Activated gamma-delta T cell treated with Interleukin-2 at 50 U/mL for 16 hours (primary cell): ENCODE measurements at places on chromosomes 4 and X.
A peak's percentile ranks its signal among the peaks of the same experiment; 100 is the strongest.

GRCh38 chr4:123485601-123486000, 89.0 kb downstream of the SPRY1 start:
- DNase-seq: no peak

DNA sequence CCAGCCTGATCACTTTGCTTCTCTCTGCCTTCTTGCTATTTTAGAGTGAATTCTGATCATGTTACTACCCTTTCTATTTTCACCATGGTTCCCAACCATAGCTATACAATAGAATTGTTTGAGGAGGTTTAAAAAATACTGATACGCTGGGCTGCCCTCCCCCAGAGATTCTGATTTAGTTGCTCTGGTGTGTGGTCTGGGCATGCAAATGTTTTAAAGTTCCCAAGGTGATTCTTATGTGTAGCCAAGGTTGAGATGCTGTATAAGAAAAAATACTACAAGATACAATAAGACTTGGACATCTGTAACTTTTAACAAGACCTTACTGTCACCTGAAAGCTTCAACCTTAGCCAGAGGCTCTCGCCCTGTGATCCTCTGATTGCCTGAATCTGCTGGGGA, 22.2 kb upstream of the INTS6L start:
- DNase-seq: no peak

- no peak for DNase-seq
Measured at GRCh38 chr4:139311909-139312308, 9.6 kb upstream of the NDUFC1 start.

- DNase-seq: peak; percentile 80
Measured at GRCh38 chrX:107672955-107673378, 44.7 kb downstream of the PRPS1 start.

- no peak for DNase-seq
Measured at GRCh38 chr4:55178226-55179005, 53.0 kb upstream of the KDR start.

DNA sequence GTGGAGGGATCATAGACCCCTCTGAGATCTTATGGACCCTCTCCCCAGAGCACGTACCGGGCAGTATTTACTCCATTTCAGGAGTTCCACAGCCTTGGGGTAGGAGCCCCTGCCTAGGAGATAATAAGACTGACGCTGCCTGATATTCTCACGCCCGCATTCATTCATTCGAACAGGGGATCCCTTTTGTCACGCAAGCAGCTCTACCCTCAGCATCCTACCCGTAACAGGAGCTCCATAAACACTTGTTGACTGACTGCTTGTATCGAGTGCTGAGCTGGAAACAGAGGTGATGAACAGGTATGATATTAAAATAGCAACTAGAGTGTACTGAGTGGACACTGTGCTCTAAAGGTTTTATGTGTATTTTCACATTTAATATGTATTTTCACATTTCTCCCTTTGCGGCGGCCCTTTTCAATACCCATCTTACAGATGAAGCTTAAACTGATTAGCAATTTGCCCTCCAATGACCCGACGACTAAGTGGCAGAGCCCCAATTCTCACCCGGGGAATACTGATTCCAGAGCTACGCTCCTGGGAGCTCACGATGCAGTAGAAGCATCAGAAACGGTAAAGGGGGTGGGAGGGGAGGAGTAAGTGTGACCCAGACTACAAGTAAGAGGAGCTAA, 888 bp downstream of the RAB28 start:
- DNase-seq: no peak

GRCh38 chr4:152992466-152992865, 56.3 kb downstream of the FHDC1 start:
- no peak for DNase-seq

- no peak for DNase-seq
Measured at GRCh38 chr4:5224340-5224739, 173.1 kb downstream of the STK32B start.

DNA sequence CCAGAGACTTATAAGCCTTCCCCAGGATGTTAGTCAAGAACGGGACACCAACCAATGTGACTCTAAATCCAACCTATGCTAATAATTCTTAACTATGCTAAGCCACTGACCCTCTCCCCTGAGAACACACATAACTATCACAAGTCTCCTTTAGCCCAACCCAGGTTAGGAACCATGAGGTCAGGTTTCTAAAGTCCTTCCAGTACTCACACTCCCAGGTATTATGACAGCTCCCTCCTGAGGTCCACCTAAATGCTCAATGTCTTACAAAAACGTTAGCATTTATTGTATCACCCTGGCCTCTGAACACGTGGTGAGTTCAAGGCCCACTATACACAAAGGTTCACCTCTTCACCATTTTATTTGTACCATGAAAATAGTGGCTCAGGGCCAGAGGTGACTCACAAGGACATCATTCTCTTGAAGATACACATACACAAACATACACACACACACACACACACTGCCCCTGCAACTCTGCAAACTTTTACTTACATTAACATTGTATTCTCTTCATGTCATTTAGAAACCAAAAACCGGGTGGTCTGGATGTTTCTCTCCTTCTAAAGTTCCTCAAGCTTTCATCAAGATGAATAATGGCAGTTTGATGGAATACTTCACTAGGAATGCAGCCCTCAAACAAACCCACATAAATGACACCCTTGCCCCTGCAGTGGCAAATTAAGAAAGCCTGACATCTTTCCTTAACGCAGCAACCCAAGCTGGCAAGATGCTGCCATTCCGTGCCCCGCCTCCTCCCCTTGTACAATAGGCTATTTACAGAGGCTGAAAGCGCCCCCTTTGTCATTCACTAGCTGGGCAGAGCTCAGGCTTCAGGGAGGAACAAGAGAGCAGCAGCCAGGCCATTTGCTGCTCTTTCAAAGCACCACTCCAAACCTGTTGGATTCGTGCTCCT, 17.7 kb downstream of the ACSL1 start:
- DNase-seq: no peak

DNA sequence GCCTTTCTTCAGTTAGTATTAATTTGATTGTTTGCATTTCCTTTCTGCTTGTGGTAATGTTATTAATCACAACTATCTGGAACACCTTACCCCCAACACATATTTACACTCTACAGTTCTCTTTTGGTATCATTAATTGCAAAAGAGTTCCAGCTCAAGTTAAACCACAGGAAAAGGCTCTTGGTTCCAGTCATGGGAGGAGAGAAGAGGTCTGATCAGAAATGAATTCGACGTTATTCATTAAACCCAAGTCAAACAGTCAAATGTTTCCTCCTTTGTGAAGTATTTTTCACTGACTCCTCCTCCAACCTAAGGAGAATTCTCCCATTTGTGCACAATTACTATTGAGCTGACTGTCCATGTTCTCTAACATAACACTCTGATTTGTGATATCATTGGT, 91.4 kb downstream of the SLC39A8 start:
- no peak for DNase-seq

DNA sequence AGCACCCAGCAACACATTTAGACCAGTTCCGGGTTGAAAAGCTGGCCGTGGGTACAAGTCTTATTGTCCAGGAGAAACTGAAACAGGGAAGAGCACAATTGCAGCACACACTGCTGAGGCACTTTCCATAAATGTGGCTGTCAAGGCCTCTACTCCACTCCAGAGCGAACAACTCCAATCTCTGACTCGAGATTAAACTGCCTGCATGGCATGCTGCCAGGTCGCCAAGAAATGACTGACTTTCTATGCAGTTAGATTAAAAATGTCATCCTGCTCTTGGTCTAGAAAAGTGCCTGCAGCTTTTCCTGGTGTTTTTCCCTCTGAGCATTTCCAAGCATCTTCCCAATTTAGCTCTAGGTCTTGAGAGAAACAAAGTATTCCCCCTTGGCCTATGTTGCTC, 260.6 kb upstream of the EMCN start:
- no peak for DNase-seq

DNA sequence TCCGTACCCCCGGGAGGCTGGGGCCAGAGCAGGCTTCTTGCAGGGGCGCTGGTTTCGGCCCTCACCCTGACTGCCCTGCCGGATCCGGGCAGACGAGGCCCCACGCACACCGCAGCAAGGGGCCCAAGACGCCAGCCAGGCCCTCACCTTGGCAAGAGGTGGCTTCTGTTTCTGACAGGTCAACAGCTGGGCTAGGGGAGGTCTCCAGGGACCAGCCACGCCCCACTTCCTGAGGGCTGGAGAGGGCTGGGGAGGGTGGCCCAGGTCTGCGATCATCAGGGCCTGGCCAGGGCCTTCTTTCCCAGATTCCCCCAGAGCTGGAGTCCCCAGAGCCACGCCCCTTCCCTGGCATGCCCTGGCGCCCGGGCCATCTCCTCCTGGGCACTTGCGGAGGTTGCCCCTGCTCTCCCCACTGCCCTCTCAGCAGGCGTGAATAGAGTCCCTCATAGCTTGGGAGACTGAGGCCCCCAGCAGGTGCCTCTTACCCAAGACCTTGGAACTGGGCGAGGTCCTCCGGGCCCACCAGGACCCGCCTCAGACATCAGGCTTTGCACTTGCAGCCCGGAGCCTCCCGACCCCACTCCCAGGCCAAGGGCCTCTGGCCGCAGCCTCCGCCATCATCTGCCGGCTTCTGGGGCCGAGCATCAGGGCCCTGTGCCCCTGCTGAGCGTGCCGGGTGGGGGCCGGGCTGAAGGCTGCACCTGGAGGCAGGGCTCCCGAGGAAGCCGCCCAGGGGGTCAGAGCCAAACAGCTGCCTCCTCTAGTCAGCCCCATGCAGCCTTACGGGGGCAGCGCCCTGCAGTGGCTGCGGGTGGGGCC, 6.3 kb upstream of the FGFR3 start:
- DNase-seq: no peak

DNA sequence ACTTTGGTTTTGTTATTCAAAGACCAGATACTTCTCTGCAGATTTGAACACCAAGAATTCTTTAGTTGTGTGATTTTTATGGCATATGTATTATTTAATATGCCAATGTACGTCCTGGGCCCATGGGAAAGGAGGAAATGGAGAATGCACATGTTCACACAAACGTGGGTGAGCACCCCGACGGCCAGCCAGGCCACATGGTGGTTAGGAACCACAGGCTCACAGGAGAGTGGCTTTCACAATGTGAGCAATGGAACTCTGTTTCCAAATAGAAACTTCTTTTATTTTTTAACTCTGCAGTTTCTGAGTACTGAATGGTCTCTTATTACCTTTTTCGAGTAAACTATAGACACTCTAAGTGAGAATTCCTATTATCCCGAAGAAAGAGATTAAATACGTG, 58.0 kb upstream of the UNC5C start:
- DNase-seq: no peak

DNA sequence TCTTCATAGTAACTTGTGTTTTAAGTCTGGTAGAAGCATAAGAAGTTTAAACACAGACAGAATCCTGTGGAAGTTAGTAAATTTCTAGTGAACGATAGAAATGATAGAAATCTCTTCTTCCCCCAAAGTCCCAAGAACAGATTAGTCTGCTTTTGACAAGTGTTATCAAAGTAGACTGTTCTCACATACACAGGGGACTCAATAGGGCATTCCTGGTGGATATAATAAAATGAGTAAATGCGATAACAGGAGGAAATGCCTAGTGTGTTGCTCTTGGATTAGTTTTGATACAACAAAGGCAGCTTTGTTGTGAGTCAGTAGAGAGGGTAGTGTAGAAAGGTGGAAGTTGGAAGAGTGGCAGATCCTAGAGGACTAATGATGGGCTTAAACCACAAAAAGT, 43.5 kb downstream of the CLCN3 start:
- DNase-seq: no peak

DNA sequence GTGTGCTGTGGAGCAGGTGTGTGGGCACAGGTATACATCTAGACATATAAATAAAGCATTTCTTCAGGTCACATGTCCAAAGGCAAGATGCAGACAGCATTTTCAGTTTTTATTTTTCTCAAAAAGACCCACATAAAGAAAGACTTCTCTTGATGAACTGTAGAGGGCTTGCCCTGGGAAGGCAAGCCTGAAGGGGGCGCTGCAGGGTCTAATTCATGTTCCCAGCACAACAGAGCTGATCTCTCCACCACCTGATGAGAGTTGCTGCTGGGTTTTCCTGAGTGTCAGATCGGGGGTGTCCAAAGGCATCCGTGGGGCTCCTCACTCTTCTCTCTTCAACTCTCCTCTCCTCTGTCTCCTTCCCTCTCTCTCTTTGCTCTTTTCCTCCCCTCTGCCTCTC, 26.6 kb downstream of the ADRA2C start:
- no peak for DNase-seq

DNA sequence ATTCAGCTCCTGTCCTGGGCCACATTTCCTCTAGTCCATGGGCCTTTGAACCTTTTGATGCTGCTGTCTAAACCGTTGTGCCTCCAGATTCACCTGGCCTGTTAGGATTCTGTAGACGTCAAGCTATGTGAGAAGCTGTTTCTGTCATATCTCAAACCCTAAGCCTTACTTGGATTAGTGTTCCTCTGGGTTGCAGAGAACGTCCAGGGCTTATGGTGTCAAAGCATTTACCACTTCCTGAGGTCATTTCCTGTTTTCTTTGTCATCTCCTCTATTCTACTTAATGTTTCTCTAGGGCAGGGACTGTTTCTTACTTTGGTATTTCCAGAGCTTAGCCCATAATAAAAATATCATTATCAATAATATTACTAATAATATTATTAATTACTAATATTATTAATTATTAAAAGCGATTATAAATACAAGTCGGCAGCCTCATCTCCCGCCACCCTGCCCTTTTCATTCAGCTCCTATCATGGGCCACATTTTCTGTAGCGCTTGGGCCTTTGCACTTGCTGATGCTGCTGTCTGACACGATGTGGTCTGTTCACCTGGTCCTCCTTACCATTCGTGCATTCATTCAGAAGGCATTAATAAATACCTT, 19.1 kb downstream of the PRIMPOL start:
- DNase-seq: no peak

DNA sequence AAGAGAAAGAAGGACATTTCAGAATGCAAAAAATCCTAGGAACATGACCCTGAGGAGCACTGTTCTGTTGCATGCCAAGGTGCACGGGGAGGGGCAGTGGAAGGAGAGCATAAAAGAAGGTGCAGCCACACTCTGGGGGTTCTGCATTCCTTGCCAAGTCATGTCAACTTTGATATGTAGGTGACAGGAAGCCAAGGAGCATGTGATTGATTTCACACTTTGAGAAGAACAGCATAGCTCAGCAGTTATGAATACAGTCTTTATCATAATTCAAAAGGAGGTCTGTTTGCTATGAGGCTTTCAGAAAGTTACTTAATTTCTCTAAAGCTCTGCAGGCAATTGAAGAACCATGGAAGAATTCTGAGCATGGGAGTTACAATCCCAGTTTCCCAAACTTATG, 50.6 kb downstream of the SCFD2 start:
- no peak for DNase-seq

DNA sequence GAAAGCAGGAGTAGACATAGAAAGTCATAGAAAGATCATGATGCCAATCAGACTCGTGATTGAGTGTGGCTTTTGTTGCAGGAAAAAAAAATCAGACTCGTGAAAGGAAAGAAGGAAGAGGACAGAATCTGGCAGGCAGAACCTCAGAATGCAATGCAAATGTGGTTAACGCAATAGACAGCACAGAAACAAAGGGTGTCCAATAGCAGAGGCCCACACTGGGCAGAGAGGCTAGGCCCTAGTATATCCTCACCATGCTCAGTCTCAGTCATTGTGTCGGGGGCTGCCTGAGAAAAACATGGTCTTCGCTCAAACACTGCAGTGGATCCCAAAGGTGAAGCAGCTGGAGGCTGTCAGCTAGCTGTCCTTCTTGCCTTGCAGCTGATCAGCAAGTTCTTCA, 102.8 kb upstream of the MAOA start:
- DNase-seq: no peak
